Spinal cord (tissue), 10 donors: ENCODE measurements at places on chromosomes 2 and 18. TPM values are rescaled to one million over a fixed set of nuclear protein-coding genes. Genes with fewer than 3 reads are reported as not detected.
A peak's percentile ranks its signal among the peaks of the same experiment; 100 is the strongest.

- no peak overlapping the region for H3K4me3 ChIP-seq
- no peak for DNase-seq
- H3K27ac ChIP-seq: no peak overlapping the region
- no peaks in the 10 kb centered on the region for H3K4me1 ChIP-seq
- no peaks in the 10 kb centered on the region for H3K36me3 ChIP-seq
Measured at GRCh38 chr2:164178835-164179465, 442.3 kb downstream of the GRB14 start.

The GEN1 gene
- 8.4 TPM for total RNA-seq

- H3K36me3 ChIP-seq: no peaks in the 10 kb centered on the region
- no peaks in the 10 kb centered on the region for H3K4me1 ChIP-seq
- H3K27ac ChIP-seq: no peak overlapping the region
- no peak for DNase-seq
- no peak overlapping the region for H3K4me3 ChIP-seq
- H3K27me3 ChIP-seq: peaks cover 3% of the 10 kb centered on the region
Measured at GRCh38 chr2:240048237-240048636, 5.1 kb downstream of the OR6B3 start.

The MAP2 gene
- 215 TPM for total RNA-seq

The REEP1 gene
- 118 TPM for total RNA-seq

- no peak for DNase-seq
- no peaks in the 10 kb centered on the region for H3K27me3 ChIP-seq
- no peak overlapping the region for H3K4me3 ChIP-seq
- H3K27ac ChIP-seq: no peak overlapping the region
- H3K36me3 ChIP-seq: no peaks in the 10 kb centered on the region
- no peaks in the 10 kb centered on the region for H3K4me1 ChIP-seq
Measured at GRCh38 chr2:99607454-99607853, 117.6 kb upstream of the REV1 start.

- H3K4me1 ChIP-seq: no peaks in the 10 kb centered on the region
- H3K27me3 ChIP-seq: peaks cover 2% of the 10 kb centered on the region
- no peak overlapping the region for H3K27ac ChIP-seq
- no peak for DNase-seq
Measured at GRCh38 chr18:23099621-23100020, 35.7 kb upstream of the CABLES1 start.

The MERTK gene
- 13.4 TPM for total RNA-seq

DNA sequence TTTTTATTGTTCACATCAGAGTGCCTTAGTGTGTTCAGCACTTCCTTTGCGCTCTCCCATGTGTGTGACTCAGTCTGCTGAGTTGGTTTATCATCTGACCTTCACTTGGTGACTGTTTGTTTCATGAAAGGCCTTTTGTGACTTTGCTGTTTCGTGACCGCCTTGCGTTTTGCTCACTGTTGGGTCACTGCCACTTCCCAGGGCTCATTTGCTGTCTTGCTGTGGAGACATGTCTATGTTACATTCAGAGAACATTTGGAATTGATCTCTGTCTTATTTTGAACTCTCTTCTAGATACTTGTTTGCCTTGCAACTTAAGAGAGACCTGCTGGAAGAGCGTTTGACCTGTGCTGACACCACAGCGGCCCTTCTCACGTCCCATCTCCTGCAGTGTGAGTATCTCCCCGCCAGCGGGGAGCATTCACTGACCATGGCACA is 54.7 kb downstream of the FARP2 start:
- H3K27ac ChIP-seq: no peak overlapping the region
- DNase-seq: no peak
- H3K4me1 ChIP-seq: peaks cover 4% of the 10 kb centered on the region
- H3K36me3 ChIP-seq: peaks cover 36% of the 10 kb centered on the region
- no peak overlapping the region for H3K4me3 ChIP-seq
- H3K27me3 ChIP-seq: no peaks in the 10 kb centered on the region

- no peaks in the 10 kb centered on the region for H3K36me3 ChIP-seq
- H3K4me3 ChIP-seq: no peak overlapping the region
- no peak overlapping the region for H3K27ac ChIP-seq
- H3K27me3 ChIP-seq: no peaks in the 10 kb centered on the region
Measured at GRCh38 chr2:2827046-2827636, 496.1 kb upstream of the MYT1L start.

DNA sequence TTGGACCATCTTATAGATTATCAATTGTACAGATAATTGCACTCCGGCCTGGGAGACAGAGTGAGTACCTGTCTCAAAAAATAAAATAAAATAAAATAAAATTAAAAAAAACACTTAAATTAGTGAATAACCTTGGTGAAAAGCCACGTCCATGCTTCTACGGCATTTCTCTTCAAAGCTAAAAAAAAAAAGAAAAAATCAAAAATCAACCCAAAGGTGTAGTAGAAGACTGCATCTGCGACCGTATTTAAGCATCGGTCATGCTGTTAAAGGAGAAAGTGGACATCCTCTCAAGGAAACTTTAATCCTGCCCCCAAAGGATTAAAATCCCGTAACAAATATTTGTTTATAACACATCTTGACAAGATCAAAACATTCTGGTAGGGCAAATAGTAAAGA is 350 bp upstream of the RNF138 start:
- peak overlapping the region; percentile 93 for H3K4me3 ChIP-seq
- H3K27ac ChIP-seq: peak overlapping the region; percentile 99

DNA sequence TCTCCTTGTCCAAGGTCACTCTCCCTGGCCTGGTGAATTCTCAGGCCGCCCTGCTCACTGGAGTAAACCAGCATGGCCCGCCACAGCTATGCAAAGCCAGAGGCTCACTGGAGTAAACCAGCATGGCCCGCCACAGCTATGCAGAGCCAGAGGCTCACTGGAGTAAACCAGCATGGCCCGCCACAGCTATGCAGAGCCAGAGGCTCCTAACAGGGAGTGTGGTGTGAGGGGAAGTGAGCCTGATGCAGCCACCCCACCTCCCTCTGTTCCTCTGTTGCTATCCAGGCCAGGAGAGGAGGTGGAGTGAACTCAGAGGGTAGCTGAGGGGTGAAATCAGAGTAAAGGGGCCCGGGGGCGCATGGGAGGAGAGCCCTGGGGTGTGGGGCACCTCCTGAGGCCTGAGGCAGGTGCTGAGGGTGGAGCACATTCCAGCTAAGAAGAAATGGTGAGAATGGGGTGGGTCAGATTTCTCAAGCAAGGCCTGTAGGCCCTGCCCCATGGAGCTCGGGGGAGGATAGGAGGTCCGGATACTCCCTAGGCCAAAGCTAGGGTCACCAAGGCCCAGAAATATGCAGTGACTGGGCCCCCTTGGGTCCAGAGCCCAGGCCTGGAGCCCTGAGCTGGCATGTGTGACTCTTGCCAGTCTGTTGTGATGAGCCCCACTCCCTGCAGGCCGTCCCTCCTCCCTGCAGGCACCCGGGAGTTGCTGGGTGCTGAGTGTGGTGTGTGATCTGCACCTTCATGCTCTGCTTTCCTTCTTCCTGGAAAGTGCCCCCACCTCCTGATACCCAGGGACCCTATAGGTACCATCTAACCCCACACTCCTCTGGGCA is 1.5 kb downstream of the ATP6V1B1 start:
- H3K36me3 ChIP-seq: peaks cover 4% of the 10 kb centered on the region
- no peaks in the 10 kb centered on the region for H3K4me1 ChIP-seq
- H3K27ac ChIP-seq: no peak overlapping the region
- H3K27me3 ChIP-seq: peaks cover 25% of the 10 kb centered on the region
- no peak overlapping the region for H3K4me3 ChIP-seq
- DNase-seq: no peak

The DLX1 gene
- total RNA-seq: not detected

DNA sequence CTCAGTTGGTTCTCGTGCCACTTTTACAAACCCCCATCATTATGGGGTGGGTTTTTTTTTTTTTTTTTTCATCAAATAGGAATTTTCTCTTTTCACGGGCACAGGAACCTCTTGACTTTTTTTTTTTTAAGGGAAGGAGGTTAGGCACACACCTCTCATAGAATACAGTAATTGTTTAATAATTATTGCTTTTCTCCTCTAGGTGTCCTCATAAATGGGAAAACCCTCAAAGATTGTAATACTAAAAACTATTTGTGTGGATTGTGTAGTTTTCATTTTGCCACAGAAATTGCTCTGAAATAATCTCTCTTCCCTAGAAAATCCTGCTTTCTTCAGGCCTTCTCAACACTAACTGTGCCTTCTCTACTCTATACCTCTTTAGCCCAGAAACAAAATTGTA is 147.3 kb downstream of the GREB1L start:
- DNase-seq: no peak
- H3K4me1 ChIP-seq: no peaks in the 10 kb centered on the region
- no peaks in the 10 kb centered on the region for H3K27me3 ChIP-seq
- H3K4me3 ChIP-seq: no peak overlapping the region
- no peak overlapping the region for H3K27ac ChIP-seq
- H3K36me3 ChIP-seq: peaks cover 3% of the 10 kb centered on the region

The ATRAID gene
- total RNA-seq: 103 TPM

GRCh38 chr2:112187046-112187715 is 49.0 kb downstream of the FBLN7 start:
- peaks cover 9% of the 10 kb centered on the region for H3K36me3 ChIP-seq
- peaks cover 7% of the 10 kb centered on the region for H3K4me1 ChIP-seq
- DNase-seq: no peak
- no peak overlapping the region for H3K27ac ChIP-seq
- H3K27me3 ChIP-seq: no peaks in the 10 kb centered on the region
- no peak overlapping the region for H3K4me3 ChIP-seq

- H3K4me1 ChIP-seq: no peaks in the 10 kb centered on the region
- H3K27me3 ChIP-seq: no peaks in the 10 kb centered on the region
- no peaks in the 10 kb centered on the region for H3K36me3 ChIP-seq
Measured at GRCh38 chr2:215692387-215693079, 256.7 kb upstream of the FN1 start.
